ENCODE measurements at places on chromosomes 6 and 20. TPM values are rescaled to one million over a fixed set of nuclear protein-coding genes. Genes with fewer than 3 reads are reported as not detected.

The MGME1 gene
- 7.8 TPM for total RNA-seq

- DNase-seq: no peak
Measured at GRCh38 chr6:145093226-145093625, 642.1 kb downstream of the EPM2A start.

DNA sequence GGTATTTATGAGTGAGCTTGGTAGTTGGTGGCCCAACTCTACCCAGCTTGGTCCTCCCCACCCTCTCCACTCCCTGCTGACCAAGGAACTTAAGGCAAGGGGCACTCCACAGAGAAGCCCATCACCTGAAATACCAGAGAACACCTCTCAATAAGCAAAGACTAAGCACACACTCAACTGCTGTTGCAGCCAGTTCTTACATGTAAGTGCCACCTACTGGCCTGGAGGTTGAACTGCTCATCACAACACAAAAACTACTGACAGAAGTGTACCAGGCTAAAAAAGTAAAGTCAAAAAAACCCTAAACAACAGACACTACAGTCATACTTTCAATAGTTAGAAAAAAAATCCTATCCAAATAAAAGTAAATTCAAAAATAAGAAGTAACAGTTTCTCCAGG, 146.2 kb downstream of the FAM83B start:
- DNase-seq: no peak

- DNase-seq: no peak
Measured at GRCh38 chr6:158185729-158186456, 17.7 kb downstream of the GTF2H5 start.
